ENCODE measurements at places on chromosomes 12 and 14. TPM values are rescaled to one million over a fixed set of nuclear protein-coding genes. Genes with fewer than 3 reads are reported as not detected.

GRCh38 chr14:23028799-23029198 is 5.9 kb downstream of the PSMB5 start:
- peaks cover 29% of the 10 kb centered on the region for H3K36me3 ChIP-seq
- DNase-seq: no peak
- H3K27me3 ChIP-seq: no peaks in the 10 kb centered on the region
- H3K4me3 ChIP-seq: no peak overlapping the region

DNA sequence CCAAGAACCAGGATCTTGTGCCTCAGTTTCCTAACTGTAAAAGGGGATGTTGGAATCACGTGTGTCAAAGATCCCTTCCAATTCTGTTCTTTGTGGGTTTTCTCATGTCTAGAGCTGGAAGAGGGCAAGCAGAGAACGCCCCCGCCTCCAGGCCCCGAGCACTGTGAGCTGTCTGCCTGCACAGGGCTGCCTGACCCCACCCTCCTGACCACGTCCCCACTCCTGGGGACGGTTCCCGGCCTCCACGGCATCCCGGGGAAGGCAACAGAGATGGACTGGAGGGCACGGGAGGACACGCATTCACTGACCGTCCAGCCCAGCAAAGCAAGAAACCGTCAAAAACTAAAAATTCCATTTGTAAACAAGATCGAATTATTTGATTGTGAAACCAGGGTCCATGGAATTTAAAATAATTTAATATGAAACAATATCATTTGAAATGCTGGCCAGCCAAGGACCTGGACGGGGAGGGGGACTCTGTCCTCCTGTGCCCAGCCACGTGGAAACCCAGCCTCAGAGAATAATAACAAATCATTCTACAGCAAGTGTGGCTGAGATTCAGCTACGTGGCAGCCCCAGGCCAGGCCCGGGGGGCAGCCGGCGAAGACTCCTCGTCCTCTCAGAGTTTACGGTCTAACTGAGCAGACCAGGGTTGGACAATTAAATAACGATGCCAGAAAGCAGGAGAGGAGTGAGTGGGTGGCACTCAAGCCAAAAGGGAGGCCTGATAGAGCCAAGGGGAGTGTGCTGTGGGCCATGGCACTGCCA is 87.3 kb upstream of the DIO3 start:
- no peaks in the 10 kb centered on the region for H3K36me3 ChIP-seq
- H3K27me3 ChIP-seq: no peaks in the 10 kb centered on the region
- H3K4me3 ChIP-seq: no peak overlapping the region
- no peak overlapping the region for H3K27ac ChIP-seq

DNA sequence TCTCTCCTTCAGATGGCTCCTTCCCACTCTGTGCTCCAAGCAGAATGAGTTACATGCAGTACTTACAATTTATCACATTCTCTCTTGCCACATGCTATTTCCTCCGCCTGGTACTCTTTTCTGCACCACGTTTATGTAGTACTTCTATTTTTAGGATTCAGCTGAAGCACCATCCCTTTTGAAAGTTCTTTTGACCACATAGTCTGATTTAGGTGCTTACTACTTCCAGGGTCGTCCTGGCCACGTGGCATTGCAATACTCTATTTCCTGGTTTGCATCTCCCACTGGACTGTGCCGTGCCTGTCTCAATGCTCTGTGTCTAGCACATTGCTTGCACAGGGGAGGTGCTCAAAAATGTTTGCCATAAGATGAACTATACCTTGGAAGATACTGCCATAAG is 16.3 kb upstream of the TBC1D30 start:
- no peak overlapping the region for H3K4me3 ChIP-seq
- no peak overlapping the region for H3K27ac ChIP-seq
- no peaks in the 10 kb centered on the region for H3K27me3 ChIP-seq
- DNase-seq: no peak
- H3K4me1 ChIP-seq: no peaks in the 10 kb centered on the region

Gene IAPP
- not detected for total RNA-seq

DNA sequence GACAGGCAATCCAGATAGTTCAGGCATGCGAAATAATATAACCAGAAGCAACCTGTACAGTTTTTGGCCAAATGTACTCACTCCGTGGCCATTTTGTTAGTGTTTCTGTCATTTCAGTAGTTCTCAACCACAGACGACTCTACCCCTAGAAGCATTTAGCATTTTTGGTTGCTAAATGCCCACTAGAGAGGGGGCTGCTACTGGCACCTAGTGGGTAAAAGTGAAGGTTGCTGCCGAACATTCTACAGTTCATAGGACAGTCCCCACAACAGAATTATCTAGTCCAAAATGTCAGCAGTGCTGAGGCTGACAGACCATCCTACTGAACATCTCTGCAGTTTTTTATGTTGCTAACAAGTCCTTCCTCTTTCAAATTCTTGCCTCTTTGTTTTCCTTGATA is 107.4 kb downstream of the TSHR start:
- H3K27ac ChIP-seq: no peak overlapping the region
- H3K4me1 ChIP-seq: no peaks in the 10 kb centered on the region
- no peak for DNase-seq
- no peaks in the 10 kb centered on the region for H3K36me3 ChIP-seq
- no peak overlapping the region for H3K4me3 ChIP-seq
- no peaks in the 10 kb centered on the region for H3K27me3 ChIP-seq

DNA sequence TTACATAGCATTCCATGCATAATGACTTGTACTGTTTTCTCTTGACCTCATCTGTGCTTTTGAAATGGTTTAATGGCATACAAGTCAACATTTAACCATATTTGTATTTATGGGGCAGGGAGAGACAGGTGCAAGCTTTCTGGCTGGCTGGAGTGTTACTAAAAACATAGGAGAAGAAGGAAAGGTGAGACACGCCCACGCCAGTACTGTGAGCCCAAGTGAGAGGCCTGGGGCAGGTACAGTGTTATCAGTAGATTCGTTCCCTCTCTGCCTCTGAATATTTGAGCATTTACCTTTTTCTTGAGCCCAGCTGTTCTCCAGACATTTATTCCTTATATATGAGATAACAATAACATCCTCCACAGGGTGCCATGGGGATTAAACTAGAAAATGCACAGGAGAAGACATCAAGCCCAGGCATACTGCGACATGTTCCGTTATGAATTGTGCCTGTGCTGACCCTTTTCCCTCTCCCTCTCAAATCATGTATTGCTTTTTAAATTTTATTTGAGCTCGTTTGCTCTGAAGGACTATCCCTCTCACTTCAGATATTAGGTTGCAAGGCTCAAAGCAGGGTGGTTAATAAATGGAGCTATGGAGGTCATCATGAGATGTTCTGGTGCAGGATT is 34.6 kb upstream of the TUBA1C start:
- H3K27me3 ChIP-seq: no peaks in the 10 kb centered on the region
- no peak for DNase-seq
- H3K27ac ChIP-seq: no peak overlapping the region
- H3K4me3 ChIP-seq: no peak overlapping the region

Gene RARG
- 25.7 TPM for total RNA-seq

DNA sequence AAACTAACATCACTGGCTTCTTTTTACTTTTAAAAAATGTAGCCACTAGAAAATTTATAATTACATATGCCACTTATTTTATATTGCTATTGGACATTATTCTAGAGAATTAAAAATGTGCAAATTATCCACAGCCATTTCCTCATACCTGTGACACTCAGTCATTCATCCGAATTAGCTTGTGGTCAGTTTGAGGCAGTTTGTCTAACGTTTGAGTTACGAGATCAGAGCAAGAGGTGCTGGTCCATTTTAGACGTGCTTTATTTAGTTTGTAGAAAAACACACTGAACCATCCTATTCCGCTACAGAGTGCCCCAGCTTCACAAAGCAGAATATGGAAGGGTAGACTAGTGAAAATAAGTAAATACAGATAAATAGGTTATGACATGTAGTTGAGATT is 513.0 kb downstream of the NRXN3 start:
- H3K4me1 ChIP-seq: no peaks in the 10 kb centered on the region
- H3K27ac ChIP-seq: no peak overlapping the region
- no peak overlapping the region for H3K4me3 ChIP-seq
- DNase-seq: no peak

Gene CHGA
- not detected for total RNA-seq

DNA sequence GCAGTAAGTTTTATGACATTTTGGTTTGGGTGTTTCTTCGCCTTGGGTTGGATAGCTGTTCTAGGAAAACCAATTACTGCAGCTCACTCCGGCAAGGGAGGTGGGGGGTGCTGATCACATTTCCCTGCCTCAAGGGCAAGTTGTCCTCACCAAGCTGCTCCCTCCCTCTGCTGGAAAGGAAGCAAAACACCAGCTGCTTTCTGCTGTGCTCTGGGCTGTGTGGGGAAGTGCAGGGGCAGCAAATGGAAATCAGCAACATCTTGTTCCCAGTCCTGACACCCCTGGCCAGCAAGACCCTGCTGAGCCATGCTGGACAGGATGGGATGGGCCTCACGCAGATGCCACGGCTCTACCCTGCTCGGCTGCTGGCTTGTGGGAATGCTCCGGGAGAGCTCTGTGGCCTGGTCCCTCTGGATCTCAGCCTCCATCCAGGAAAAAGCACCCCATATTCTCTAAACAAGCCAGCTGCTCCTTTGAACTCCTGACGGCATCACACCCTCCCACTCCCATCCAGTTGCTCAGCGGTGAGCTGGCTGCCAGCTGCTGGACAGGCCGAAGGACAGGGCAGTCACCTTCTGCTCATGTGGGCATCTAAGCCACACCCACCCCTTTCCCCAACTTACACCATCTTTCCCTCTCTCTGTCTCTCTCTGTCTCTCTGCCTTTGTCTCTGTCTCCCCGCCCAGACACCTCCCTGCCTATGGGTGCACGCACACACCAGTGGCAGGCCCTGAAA is 52.4 kb upstream of the EIF5 start:
- H3K27me3 ChIP-seq: peaks cover 8% of the 10 kb centered on the region
- no peak for DNase-seq
- no peaks in the 10 kb centered on the region for H3K36me3 ChIP-seq
- H3K27ac ChIP-seq: no peak overlapping the region
- peaks cover 9% of the 10 kb centered on the region for H3K4me1 ChIP-seq

- H3K36me3 ChIP-seq: no peaks in the 10 kb centered on the region
- no peak overlapping the region for H3K4me3 ChIP-seq
- H3K27me3 ChIP-seq: no peaks in the 10 kb centered on the region
- H3K27ac ChIP-seq: no peak overlapping the region
Observed at GRCh38 chr12:99137124-99137855, 492.2 kb downstream of the APAF1 start.

- no peaks in the 10 kb centered on the region for H3K27me3 ChIP-seq
- H3K27ac ChIP-seq: no peak within 1 kb of the TSS
- no peaks in the 10 kb centered on the region for H3K4me1 ChIP-seq
- DNase-seq: no peak
- H3K36me3 ChIP-seq: no peaks in the 10 kb centered on the region
Observed at GRCh38 chr12:92702754-92703679, at the start of gene PLEKHG7. TSS of gene PLEKHG7 (plus strand) at chr12:92702989. CDS start at chr12:92706632, 3,643 bp downstream.

DNA sequence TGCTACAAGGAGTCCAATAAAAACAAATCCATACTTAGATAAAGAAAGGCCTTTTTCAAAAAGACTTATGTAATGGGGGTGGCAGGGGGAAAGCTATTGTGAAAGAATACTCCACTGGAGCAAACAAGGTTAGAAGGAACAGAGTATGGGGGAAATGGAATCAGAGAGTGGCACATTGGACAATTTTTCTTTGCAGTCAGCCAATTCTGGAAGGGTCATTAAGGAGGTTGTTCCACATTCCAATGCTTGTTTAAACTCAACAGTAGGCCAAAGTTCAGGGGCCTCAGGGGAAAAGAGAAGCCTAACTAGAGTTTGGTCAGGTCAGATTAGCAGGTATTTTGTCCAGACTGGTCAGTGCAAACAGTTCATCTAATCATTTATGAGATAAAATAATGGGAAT is 105.2 kb upstream of the RESF1 start:
- H3K36me3 ChIP-seq: no peaks in the 10 kb centered on the region
- H3K27ac ChIP-seq: no peak overlapping the region
- no peak overlapping the region for H3K4me3 ChIP-seq
- no peak for DNase-seq

- peaks cover 2% of the 10 kb centered on the region for H3K4me1 ChIP-seq
- peak overlapping the region; percentile 30 for H3K4me3 ChIP-seq
- peaks cover 8% of the 10 kb centered on the region for H3K36me3 ChIP-seq
- no peak for DNase-seq
- no peaks in the 10 kb centered on the region for H3K27me3 ChIP-seq
Observed at GRCh38 chr14:99946652-99947489, 118.4 kb upstream of the EVL start.

DNA sequence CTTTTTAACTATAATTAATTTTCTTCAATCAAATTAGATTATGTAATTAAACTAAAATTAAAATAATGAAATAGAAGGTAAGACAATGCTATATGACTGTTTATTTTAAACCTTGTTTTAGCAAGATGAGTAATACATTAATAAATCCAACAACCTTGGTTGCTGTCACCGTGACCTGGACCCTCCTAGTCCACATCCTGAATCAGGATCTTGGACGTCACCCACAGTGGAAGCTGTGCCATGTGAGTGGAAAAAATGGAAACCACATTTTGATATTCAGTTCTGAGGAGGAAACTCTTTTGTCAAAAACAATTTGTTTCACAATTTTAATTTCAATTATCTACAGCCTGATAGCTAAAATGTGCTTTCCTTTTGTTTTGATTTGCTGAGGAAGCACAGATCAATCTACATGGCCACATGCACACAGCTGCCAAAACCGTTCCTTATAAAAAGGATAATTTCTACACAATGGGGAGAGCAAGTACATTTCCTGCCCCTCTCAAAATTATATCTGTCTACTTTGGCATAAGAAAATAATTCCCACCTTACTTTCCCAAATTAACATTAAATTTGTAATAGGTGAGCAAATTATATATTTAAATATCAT is 255.5 kb downstream of the RASSF9 start:
- no peaks in the 10 kb centered on the region for H3K27me3 ChIP-seq
- no peaks in the 10 kb centered on the region for H3K36me3 ChIP-seq
- no peak overlapping the region for H3K27ac ChIP-seq

GRCh38 chr14:34780646-34781045 is 66.3 kb upstream of the CFL2 start:
- H3K4me3 ChIP-seq: no peak overlapping the region
- peaks cover 14% of the 10 kb centered on the region for H3K36me3 ChIP-seq
- no peak overlapping the region for H3K27ac ChIP-seq
- H3K27me3 ChIP-seq: no peaks in the 10 kb centered on the region

DNA sequence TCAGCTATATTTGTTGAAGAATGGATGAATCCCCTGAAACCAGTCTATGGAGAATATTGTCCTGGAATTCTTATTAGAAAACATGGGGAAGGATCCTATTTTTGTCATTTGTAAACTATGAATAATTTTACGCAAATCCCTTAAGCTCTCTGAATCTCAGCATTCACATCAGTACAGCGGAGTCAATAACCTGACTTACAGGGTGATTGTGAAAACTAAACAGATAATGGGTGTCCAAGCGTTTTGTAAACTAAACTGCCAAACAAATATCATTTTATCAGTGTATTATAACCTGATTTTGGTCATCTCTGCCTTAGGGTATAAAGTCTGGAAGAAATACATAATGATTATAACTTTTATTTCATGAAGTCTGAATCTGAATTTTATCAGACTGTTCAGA is 10.0 kb downstream of the ART4 start:
- no peaks in the 10 kb centered on the region for H3K4me1 ChIP-seq
- H3K27ac ChIP-seq: no peak overlapping the region
- H3K36me3 ChIP-seq: no peaks in the 10 kb centered on the region
- no peaks in the 10 kb centered on the region for H3K27me3 ChIP-seq
- H3K4me3 ChIP-seq: no peak overlapping the region
- no peak for DNase-seq

Gene MYF5
- total RNA-seq: not detected
